ENCODE measurements at places on chromosomes 3 and 15.

GRCh38 chr3:52831500-52832301 is 1.2 kb upstream of the ITIH4 start:
- DNase-seq: no peak

GRCh38 chr3:169297214-169297613 is 366.3 kb downstream of the MECOM start:
- DNase-seq: no peak

GRCh38 chr15:33200444-33200843 is 5.9 kb upstream of the FMN1 start:
- no peak for DNase-seq

DNA sequence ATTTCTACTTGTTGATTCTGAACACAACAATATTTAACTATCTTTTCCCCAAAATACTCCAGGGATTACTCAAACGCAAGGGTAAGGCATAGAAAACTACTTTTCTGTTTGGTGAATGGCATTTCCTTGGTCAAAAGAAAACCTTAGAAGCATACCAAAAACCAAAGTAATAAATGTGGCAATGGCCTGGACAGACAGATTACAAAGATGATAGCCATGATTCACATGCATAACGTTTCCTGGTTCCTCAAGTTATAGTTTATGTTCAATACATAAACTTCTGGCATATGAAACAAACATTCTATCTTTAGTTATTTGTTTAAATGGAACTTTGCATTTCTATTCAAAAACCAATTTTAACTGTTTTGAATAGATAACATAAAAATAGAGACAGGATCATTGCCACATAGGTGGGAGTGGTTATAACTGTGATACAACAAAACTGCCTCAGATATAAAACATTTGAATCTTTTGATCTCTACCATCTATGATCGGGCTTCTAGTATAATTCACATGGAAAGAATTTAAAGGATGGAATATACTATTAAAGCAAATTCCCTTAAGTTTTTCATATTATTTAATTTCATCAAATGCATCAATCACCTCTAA is 32.1 kb downstream of the FOXP1 start:
- no peak for DNase-seq

- no peak for DNase-seq
Measured at GRCh38 chr3:16478516-16478915, 35.0 kb downstream of the RFTN1 start.

- no peak for DNase-seq
Measured at GRCh38 chr3:62277450-62277849, 95.9 kb downstream of the FEZF2 start.

GRCh38 chr3:167662919-167663400 is 9.2 kb upstream of the WDR49 start:
- no peak for DNase-seq

DNA sequence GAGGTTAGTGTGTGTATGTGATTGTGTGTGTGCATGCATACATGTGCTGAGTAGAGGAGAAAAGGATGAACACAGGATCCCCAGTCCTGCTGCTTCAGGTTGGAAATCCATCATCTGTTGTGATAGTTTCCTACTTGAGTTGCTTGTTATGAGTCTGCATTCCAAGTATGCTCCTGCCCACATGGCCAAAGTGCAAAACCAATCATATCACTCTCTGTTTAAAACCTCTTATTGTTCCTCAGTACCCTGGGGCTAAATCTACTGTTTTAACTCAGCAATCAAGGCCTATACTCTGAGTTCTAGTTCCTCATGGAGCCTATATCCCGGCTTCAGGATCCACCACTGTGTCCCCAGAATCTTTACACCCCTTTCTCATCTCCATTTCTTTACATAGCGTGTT is 139.9 kb upstream of the TLE3 start:
- DNase-seq: no peak

GRCh38 chr3:50245251-50245745 is 9.3 kb downstream of the GNAI2 start:
- DNase-seq: no peak

DNA sequence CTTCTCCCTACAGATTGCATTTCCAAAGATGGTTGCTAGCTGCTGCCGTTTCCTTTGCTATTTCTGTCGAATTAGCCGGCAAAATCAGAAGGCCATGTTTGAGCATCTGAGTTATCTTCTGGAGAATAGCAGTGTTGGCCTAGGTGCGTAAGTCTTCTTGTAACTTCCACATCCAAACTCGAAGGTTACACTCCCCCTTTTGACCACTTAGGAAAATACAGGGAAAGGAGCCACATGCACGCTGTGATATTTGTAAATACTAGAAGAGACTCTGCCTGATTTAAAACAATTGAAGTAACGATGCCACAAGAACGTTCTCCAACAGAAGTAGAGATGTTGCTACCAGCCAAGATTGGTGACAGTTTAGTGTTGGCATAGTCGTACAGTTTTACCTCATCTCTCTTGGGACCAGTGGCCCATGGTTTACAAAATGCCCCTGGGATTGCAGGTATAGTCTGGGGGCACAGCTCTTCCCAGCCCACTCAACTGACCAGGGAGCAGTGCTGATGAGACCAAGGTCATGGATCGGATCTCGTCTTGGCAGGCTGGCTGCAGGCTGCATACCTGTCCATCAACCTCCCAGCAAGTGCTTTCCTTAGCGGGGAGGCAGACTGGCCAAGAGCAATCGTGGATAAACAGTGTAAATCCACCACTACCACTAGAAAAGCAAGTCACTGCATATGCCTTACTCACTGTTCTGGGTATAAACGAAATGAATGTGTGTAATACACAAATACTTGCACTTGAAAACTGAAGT is 268.4 kb upstream of the CHRM5 start:
- no peak for DNase-seq

GRCh38 chr3:69699183-69699582 is 40.1 kb upstream of the MITF start:
- no peak for DNase-seq

DNA sequence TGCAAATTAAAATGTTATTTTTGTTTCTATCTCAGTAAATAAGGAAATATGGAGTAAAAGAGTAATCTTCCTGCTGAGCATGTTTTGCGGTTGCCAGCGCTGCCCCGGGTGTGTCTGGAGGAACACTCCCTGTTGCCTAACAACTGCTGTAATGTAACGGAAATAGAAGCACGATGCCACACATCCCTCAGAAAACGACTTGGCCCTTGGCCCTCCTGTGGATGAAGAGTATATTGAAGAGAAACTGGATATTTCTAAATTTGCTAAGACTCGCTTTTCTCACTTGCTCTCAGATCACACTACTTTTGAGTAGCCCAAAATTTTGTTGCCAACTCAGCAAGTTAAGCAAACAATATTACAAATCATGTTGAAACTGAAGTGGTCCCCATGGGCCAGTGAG is 18.9 kb downstream of the CX3CR1 start:
- DNase-seq: no peak

Measured in stimulated activated CD4-positive, alpha-beta T cell treated with anti-CD3 and anti-CD28 coated beads, Interleukin-15, amount 100 ng/mL, for 1 hour (primary cell).